Mesothelial cell of epicardium (in vitro differentiated cells): ENCODE measurements at places on chromosomes 16 and 17.

DNA sequence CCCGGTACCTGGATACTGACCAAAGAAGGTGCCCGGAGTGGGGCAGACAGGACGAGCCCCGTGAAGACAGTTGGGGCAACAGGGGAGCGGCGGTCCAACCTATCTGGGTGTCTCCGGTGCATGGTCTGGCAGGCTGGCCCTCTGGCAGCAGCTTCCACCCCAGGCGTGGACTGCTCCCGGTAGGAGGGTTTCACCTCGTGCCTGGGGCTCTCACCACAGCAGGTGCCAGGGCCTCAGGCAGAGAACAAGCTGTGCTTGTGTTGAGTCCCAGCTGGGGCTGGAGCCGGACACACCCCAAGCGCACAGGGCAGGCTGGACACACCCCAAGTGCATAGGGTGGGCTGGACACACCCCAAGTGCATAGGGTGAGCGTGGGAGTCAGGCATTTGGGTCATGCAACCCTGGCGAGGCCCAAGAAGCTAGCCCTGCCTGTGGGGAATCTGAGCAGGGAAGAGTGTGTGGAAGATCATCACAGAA is 1.5 kb upstream of the FBXL16 start:
- no peaks in the 10 kb centered on the region for H3K36me3 ChIP-seq
- no peak for DNase-seq
- no peaks in the 10 kb centered on the region for H3K4me1 ChIP-seq

- H3K27ac ChIP-seq = peak within 1 kb of the TSS; percentile 78
- peaks cover 11% of the 10 kb centered on the region for H3K27me3 ChIP-seq
- peaks cover 11% of the 10 kb centered on the region for H3K36me3 ChIP-seq
- peaks cover 16% of the 10 kb centered on the region for H3K4me1 ChIP-seq
- DNase-seq = peak; percentile 56
These were observed at the start of gene CSNK2A2 for GRCh38 chr16:58198022-58198683. TSS of gene CSNK2A2 (minus strand) at chr16:58198106. CDS start at chr16:58197736, 370 bp downstream.

DNA sequence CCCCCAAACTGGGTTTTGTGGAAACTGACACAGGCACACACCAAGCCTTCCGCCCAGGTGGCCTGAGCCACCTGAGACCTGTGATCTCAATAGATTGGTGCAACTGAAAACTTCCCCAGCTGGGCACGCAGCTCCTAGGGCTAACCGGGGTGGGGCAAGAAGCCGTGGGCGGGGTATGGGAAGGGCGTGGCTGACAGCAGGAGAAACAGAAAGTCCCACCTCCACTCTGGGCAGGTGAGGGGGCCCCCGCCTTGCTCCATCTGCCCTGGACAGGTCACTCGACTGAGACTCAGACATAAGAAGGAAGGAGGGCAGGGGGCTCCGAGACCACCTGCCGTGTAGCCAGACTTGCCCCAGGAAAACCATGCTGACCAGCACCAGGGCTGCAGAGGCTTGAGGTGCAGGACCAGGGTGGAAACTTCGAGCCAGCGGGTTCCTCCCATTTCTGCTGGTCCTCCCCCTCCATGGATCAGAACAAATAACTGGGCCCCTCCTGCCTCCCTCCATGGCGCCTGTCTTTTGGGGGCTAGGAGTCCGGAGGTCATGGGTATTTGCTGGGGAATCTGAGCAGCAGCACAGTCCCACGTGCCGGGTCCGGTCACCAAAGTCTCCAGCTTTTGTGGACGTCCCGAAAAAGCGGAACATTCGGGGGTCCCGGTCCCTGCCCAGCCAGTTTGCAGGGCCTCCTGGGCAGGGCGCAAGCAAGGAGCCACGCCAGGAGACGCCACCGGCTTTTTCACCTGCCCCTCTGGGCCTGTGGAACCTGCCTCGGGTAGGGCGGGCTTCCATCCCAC is 1.3 kb downstream of the TIMP2 start:
- peak; percentile 50 for DNase-seq
- no peaks in the 10 kb centered on the region for H3K36me3 ChIP-seq
- H3K4me3 ChIP-seq = peak overlapping the region; percentile 77
- no peaks in the 10 kb centered on the region for H3K27me3 ChIP-seq
- H3K4me1 ChIP-seq = peaks cover 34% of the 10 kb centered on the region

DNA sequence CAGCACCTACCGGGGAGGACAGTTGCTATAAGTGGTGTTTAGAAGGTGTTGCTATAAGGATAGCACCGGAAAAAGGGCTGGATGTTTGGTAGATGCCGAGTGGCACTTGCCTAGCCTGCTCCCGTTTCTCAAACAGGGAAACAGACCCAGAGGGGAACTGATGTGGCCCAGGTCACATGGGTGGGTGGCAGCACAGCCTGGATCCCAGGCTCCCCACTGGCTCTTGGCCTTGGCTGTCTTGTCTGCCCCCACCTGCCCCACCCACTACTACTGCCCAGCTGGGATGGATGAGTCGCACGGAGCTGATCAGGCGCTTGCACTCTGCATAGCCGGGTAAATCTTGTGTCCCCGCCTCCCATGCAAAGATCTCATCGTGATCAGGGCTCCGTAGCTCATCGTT is 7.2 kb downstream of the SMTNL2 start:
- no peak for DNase-seq
- H3K36me3 ChIP-seq = peaks cover 3% of the 10 kb centered on the region
- H3K4me3 ChIP-seq = no peak overlapping the region
- H3K4me1 ChIP-seq = peaks cover 74% of the 10 kb centered on the region
- no peaks in the 10 kb centered on the region for H3K27me3 ChIP-seq

- no peak for DNase-seq
- peak overlapping the region; percentile 82 for H3K4me3 ChIP-seq
- no peaks in the 10 kb centered on the region for H3K36me3 ChIP-seq
- H3K4me1 ChIP-seq = peaks cover 10% of the 10 kb centered on the region
- no peak overlapping the region for H3K27ac ChIP-seq
These were observed 14.3 kb downstream of the ZNF319 start for GRCh38 chr16:57986196-57986595.

- peaks cover 1% of the 10 kb centered on the region for H3K36me3 ChIP-seq
- no peak overlapping the region for H3K4me3 ChIP-seq
- H3K27me3 ChIP-seq = no peaks in the 10 kb centered on the region
- peaks cover 11% of the 10 kb centered on the region for H3K4me1 ChIP-seq
These were observed 10.1 kb upstream of the CNP start for GRCh38 chr17:41956522-41956921.

DNA sequence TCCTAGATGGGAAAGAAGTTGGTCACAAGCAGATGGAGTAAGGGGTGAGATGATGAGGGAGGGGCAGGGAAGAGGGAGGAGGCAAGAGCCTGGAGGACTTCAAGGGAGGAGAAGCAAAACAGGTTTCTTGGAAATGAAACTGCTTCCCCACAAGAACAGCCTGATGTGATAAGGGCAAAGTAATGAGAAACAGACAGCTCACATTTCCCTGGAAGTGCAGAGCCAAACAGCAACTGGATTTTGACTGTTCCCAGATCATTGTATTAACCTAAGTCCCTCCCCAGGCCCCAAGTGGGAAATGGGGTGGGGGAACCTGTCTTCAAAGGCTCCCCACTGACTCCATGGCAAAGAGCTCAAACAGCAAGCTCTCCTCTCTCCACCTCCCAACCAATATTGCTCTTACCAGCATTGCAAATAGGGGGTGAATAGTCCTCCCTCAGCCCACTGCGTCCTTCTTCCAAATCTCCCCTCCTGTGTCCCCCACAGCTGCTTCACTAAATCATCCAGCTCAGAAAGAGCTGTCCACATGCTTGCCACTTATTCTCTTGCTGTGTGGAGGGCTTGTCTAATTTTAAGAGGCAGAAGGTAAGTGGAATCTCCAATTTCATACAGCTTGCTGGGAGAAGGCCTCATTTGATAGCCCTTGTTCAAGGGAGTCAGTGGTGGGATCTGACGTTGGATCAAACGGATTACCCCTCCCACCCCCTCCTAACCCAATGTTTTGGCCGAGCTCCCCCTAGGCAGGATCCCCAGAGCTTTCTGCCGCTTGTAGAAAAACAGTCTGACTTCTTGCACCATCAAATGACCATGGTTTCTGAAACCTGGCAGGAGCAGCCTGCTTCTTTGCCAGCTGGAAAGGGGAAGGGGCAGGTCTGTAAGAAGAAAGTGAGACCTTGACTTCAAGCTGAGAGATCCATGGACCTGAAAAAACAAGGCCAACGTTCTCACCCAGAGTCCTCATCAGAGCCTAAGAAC is 56.3 kb upstream of the SMIM36 start:
- H3K4me1 ChIP-seq = peaks cover 37% of the 10 kb centered on the region
- peak overlapping the region; percentile 94 for H3K27ac ChIP-seq
- no peaks in the 10 kb centered on the region for H3K27me3 ChIP-seq
- no peaks in the 10 kb centered on the region for H3K36me3 ChIP-seq

GRCh38 chr16:4214215-4214621 is 27.7 kb downstream of the SRL start:
- H3K4me1 ChIP-seq = peaks cover 30% of the 10 kb centered on the region
- no peak overlapping the region for H3K27ac ChIP-seq
- no peaks in the 10 kb centered on the region for H3K36me3 ChIP-seq
- no peak overlapping the region for H3K4me3 ChIP-seq
- no peak for DNase-seq
- H3K27me3 ChIP-seq = no peaks in the 10 kb centered on the region

- no peak for DNase-seq
- peaks cover 25% of the 10 kb centered on the region for H3K4me1 ChIP-seq
- H3K27ac ChIP-seq = peak overlapping the region; percentile 28
- no peaks in the 10 kb centered on the region for H3K27me3 ChIP-seq
- H3K4me3 ChIP-seq = no peak overlapping the region
- peaks cover 18% of the 10 kb centered on the region for H3K36me3 ChIP-seq
These were observed 69.3 kb downstream of the CRISPLD2 start for GRCh38 chr16:84889066-84889465.

DNA sequence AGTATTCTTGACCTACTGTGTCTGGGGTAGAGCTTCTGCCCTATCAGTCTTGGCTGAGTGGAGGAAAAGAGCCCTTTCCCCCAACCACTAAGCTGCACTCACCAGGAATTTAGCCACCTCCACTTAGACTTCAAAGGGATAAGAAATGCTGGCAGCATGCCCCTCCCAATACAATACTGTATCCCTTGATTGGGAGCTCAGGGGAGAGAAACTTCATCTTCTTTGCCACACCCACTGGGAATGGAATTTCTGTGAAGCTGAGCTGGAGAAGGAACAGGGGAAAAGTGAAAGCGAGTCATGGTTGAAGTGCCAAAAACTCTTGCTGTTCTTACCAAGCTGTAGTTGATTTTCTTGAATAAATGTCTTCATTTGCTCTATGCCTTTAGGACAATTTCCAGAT is 68.8 kb downstream of the CEP112 start:
- no peak overlapping the region for H3K27ac ChIP-seq
- peaks cover 8% of the 10 kb centered on the region for H3K4me1 ChIP-seq
- H3K4me3 ChIP-seq = no peak overlapping the region
- H3K36me3 ChIP-seq = peaks cover 32% of the 10 kb centered on the region

GRCh38 chr17:16232391-16232790 is 15.4 kb downstream of the PIGL start:
- peaks cover 8% of the 10 kb centered on the region for H3K36me3 ChIP-seq
- no peaks in the 10 kb centered on the region for H3K27me3 ChIP-seq
- DNase-seq = no peak
- H3K27ac ChIP-seq = no peak overlapping the region
- H3K4me3 ChIP-seq = no peak overlapping the region

DNA sequence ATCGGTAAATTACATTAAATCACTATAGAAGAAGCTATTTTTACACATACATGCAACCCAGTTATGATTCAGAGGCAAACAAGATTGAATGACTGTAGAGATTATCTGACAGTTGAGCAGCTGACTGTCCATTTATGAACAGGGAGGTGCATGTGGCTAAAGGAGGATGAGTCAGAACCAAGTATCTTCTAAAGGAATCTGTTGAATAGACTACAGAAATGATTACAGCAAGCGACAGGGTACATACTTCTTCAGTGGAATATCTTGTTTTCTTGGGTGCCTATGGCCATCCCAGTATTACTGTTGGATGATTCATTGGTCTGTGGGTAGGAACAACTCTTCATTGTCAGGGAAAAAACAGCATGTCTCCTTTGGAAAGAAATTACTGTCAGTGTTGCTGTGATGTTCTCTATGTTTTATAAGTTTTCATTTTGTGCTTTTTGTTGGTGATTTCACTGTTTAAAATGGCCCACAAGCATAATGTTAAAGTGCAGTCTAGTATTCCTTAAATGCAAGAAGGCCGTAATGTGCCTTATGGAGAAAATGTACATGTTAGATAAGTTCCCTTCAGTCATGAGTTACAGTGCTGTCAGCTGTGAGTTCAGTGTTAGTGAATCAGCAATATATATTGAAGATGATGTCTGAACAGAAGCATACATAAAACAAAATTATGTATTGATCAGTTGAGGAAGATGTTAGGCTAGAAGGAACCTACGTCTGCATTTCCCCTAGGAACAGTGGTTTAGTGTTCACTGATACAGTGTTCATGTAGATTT is 27.0 kb downstream of the CBFB start:
- peaks cover 22% of the 10 kb centered on the region for H3K36me3 ChIP-seq
- H3K4me3 ChIP-seq = no peak overlapping the region
- no peak for DNase-seq
- no peaks in the 10 kb centered on the region for H3K27me3 ChIP-seq
- peaks cover 5% of the 10 kb centered on the region for H3K4me1 ChIP-seq

GRCh38 chr16:6377956-6378355 is 954.7 kb upstream of the RBFOX1 start:
- H3K36me3 ChIP-seq = no peaks in the 10 kb centered on the region
- H3K4me3 ChIP-seq = no peak overlapping the region
- no peaks in the 10 kb centered on the region for H3K27me3 ChIP-seq
- no peak for DNase-seq
- no peaks in the 10 kb centered on the region for H3K4me1 ChIP-seq

DNA sequence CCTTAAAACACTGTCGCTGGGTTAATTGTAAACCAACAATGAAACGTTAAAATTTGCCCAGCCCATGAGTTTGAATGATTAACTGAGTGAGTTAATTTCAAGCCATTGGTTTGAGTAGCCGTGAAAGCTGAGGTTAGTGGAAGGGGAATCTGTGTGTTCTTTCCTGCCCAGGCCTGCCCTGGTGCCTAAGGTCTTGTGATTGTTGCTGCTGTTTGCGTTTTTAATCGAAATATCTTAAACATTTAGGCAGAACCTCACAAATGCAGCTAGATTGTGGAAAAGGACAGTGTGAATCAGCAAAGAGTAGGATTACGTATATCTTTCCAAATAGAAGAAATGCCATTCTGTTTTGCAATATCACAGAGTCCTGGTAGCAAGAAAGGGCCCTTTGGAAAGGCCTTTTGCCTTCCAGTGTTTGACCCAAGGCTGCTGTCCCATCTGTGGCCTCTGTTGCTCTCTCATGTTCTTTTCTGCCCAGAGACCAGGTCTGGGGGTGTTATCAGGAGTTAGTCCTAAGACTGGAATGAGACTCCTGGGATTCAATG is 113.8 kb downstream of the MSI2 start:
- H3K27ac ChIP-seq = peak overlapping the region; percentile 45
- no peaks in the 10 kb centered on the region for H3K27me3 ChIP-seq
- no peak for DNase-seq
- H3K4me1 ChIP-seq = peaks cover 42% of the 10 kb centered on the region
- no peak overlapping the region for H3K4me3 ChIP-seq

GRCh38 chr16:3075523-3075915 is 10.1 kb downstream of the IL32 start:
- no peak overlapping the region for H3K27ac ChIP-seq
- H3K36me3 ChIP-seq = no peaks in the 10 kb centered on the region
- no peak for DNase-seq
- H3K27me3 ChIP-seq = peaks cover 33% of the 10 kb centered on the region
- H3K4me3 ChIP-seq = no peak overlapping the region
